ENCODE measurements at places on chromosomes 11 and 22.

- DNase-seq = peak; percentile 95
Observed at GRCh38 chr11:114059278-114059983, at the start of gene ZBTB16. Gene ZBTB16 (plus strand): TSS chr11:114059711. CDS start chr11:114063301, 3,590 bp downstream.

- no peak for DNase-seq
Observed at GRCh38 chr11:60589611-60590010, 74.4 kb downstream of the MS4A13 start.

DNA sequence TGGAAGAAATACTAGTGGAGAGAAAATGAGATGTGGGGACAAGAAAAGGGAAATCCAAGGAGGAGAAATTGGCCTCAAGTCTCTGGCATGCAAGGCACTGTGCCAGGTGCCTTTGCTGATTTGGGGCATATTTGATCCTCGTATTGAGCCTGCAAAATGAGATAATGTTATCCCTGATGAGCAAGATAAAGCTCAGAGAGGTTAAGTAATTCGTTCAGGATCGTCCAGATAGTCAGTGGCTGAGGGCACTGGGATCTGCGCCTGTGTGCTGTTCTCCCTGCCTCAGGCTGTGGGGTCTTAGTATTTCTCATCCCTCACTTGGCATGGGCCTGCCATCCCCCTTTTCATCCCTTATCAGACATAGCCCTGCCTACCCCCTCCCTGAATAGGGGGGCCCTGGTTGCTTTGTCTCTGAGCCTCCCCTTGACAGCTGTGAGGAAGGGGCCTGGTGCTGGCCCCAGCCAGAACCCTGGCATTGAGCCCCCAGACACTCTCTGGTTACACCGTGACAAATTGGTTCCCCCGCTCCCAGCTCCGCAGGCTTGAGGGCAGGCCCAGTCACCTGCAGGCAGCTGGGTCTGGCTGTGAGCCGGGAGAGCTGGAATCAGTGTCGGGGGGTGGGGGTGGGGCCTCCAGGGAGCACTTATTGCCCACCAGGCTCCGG lies 85.7 kb downstream of the NECTIN1 start:
- no peak for DNase-seq

DNA sequence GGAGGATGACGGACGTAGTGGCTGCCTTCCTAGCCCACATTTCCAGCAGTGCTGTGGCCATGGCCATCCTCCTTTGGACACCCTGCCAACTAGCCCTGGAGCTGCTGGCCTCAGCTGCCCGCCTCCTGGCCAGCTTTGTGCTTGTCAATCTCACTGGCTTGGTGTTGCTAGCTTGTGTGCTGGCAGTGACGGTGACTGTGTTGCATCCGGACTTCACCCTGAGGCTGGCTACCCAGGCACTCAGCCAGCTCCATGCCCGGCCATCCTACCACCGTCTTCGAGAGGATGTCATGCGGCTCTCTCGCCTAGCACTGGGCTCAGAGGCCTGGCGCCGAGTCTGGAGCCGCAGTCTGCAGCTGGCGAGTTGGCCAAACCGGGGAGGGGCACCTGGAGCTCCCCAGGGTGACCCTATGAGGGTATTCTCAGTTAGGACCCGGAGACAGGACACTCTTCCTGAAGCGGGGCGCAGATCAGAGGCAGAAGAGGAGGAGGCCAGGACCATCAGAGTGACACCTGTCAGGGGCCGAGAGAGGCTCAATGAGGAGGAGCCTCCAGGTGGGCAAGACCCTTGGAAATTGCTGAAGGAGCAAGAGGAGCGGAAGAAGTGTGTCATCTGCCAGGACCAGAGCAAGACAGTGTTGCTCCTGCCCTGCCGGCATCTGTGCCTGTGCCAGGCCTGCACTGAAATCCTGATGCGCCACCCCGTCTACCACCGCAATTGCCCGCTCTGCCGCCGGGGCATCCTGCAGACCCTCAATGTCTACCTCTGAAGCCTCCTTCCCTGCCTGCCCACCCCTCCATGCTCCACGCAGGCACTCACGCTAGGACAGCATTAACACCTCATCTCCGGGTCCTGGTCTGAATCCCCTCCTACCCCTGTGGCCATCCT lies 1.6 kb downstream of the RNF26 start:
- no peak for DNase-seq

DNA sequence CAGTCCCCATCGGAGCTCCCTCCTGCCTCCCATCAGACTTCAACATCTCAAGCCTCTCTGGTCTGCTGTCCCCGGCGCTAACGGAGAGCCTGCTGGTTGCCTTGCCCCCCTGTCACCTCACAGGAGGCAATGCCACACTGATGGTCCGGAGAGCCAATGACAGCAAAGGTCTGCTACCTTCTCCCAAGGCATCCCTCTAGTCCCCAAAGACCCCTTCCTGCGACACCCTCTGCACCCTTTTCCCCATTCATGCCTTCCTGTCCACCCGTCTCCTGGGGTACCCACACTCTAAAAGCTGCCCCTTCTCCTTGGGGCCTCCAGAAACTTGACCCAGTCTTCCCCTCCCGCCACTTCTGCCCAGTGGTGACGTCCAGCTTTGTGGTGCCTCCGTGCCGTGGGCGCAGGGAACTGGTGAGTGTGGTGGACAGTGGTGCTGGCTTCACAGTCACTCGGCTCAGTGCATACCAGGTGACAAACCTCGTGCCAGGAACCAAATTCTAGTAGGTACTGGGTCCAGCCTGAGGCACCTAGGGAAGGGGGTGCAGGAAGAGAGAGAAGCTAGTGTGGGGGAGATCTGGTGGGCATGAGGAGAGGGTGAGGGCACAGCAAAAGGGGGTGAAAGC lies 860 bp downstream of the UPK2 start:
- DNase-seq = no peak

- DNase-seq = no peak
Observed at GRCh38 chr11:123628936-123629683, 25.3 kb downstream of the SCN3B start.

DNA sequence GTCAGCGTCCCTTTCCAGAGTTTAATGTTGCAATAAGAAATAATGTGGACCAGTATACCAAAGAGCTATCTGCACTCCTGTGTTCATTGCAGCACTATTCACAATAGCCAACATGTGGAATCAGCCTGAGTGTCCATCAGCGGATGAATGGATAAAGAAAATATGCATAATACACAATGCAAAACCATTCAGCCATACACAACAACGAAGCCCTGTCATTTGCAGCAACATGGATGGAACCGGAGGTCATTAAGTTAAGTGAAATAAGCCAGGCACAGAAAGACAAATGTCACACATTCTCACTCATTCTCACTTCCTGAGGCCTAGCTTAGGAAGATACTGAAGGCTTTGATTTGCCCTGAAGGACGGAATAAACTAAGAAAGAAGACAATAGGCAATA lies 22.1 kb downstream of the SLC5A4 start:
- no peak for DNase-seq

GRCh38 chr11:18235394-18236334 lies 938 bp downstream of the SAA4 start:
- DNase-seq = peak; percentile 30

DNA sequence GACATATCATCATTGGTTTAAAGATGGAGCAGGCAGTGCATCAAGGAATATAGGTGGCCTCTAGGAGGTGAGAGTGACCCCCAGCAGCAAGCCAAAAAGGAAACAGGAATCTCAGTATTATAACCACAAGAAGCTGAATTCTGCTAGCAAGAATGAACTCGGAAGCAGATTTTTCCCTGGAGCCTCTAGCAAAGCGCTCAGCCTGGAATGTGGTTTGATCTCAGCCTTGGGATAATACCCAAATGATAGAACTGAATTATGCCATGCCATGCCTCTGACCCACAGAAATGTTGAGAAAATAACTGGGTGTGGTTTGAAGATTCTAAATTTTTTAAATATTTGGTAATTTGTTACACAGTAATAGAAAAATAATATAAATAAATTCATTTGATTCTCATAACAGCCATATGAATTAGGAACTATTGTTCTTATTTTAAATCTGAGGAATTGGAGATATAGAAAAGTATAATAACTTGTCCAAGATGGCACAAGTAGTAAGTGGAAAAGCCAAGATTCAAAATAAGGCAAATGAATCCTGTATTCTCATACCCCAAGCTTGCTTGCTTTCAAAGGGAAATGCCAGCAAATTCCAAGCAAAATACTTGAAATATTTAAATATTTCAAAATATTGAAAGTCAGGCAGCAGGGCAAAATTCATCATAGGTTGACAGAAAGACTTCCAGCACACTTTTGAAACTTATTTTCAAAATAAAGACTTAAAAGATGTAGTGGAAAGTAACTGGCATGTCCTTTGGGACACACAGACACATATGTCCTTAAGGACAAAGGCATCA lies 567.4 kb downstream of the KCNA4 start:
- DNase-seq = no peak

DNA sequence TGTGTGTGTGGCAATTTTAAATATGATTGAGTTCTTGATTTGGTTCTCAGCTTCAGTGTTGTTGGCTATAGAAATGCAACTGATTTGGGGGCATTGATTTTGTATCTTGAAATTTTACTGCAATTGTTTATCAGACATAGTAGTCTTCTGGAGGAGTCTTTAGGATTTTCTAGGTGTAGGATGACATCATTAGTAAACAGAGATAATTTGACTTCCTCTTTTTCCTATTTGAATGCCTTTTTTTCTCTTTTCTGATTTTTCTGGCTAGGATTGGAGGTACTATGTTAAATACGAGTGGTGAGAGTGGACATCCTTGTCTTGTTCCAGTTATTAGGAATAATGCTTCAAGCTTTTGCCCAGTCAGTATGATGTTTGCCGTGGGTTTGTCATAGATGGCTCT lies 124.9 kb downstream of the MSANTD4 start:
- no peak for DNase-seq

- DNase-seq = peak; percentile 61
Observed at GRCh38 chr11:14908214-14908880, 16.3 kb upstream of the CYP2R1 start.

GRCh38 chr11:104435494-104435893 lies 271.5 kb upstream of the PDGFD start:
- no peak for DNase-seq

DNA sequence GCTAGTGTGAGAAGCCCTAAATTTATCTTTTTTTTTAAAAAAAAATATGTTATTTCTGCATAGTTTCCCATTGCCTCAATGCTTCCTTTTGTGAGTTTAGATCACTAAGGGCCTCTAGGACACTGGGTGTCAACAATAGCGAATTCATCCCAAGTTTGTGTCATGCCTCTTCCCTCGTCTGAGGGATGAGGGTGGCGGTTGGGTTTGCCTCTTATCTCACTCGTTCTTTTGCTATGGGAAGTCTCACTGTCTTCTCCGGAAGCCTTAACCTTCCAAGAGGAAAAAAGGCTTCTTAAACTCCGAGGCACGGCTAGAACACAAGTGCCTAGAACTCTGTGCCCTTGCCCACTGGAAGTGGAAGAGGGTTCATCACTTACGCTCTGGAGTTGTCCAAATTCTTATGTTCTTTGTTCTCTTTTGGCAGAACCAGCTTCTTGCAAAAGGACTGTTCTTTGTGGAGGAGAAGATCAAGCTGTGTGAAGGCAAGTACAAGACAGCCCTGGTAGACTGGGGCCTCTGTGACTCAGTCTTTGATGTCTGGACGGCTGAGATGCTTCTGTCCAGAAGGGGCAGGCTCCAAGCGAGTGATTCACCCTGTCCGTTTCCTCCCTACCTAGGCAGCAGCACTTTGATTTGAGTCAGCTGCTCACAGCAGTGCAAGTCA lies 78.5 kb downstream of the TRAF6 start:
- DNase-seq = peak; percentile 10

DNA sequence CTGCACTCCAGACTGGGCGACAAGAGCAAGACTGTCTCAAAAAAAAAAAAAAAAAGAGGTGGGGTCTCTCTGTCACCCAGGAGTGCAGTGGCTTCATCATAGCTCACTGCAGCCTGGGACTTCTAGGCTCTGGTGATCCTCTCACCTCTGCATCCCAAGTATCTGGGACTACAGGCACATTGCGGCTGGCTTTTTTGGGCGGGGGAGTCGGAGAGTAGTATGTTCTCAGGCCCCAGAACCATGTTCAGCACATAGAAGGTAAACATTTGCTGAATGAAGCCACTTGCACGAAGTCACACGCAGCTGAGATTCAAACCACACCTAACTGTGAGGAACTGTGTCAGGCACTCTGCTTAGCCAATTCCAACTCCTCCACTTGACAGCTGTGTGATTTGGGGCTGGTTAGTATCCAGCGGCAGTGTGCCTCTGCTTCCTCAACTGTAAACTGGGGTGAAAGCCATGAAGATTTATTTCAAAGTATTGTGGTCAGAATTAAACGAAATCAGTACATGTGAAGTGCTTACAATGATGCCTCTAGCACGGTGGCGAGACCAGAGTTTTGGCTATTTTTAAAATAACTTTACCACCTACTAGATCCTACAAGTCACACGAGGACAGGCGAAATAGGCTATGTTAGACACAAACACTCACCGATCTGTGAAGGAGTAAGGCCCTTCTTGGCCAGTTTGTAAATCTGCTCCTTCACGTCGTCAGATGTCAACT lies 789 bp downstream of the RPS13 start:
- DNase-seq = no peak

- no peak for DNase-seq
Observed at GRCh38 chr11:27352781-27353180, 10.2 kb downstream of the CCDC34 start.
